ENCODE measurements at places on chromosomes 6 and 20.
A peak's percentile ranks its signal among the peaks of the same experiment; 100 is the strongest.

GRCh38 chr6:135686784-135687301 is 164.7 kb upstream of the PDE7B start:
- DNase-seq, result no peak

- DNase-seq, result no peak
Measured at GRCh38 chr6:149293244-149293643, 24.3 kb upstream of the TAB2 start.

DNA sequence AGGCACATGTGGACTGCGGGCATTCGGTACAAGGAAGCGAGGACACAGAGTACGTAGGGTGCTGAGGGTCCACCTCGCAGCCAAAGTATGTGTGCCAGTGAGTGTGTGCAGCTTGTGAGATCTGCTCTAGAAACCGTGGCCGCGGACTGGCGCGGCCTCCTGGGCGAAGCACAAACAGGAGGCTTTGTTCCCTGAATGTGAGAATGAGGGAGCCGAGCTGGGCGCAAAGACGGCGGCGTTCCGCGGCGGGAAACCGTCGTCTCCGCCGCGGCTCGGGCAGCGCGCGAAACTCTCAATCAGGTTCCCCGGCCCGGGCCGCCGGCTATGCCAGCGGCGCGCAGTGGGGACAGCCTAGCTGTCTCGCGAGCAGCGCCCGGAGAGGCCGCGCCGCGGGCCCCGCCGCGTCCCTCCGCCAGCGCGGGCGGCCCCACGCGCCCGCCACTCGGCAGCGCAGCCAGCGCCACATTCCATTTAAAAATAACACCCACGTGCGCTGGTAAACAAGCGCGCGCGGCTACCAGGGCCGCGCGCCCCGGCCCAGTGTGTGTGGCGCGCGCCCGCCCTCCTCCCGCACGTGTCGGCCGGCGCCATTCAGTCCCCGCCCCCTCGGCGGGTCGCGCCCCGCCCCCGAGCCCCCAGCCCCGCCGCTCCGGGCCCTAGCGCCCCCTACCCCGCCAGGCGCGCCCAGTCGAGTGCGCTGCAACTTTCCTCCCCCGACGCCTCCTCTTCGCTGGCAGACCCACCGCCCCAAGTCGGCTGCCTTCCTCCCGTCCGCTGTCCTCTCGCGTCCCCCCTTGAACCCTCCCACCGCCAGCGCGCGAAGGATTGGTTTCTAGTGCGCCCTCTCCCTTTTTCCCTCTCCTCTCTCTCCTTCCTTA is 3.0 kb upstream of the FOXO3 start:
- peak; percentile 89 for DNase-seq

DNA sequence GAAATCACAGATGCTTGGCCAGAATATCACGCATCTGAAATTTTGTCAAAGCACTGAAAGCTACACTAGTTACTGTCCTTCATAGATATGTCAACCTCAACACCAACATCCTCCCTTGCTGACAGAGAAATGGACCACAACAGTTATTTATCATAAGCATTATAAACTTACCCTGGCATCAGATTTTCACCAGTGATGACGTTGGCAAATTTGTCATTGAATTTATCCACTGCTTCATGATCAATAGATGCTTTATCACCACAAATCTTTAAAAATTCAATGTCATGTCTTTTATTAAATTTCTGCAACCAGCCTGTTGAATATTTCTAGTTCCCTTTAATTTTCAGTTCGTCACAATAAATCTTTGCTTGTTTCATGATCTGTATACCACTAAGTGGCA is 205.7 kb downstream of the GJA1 start:
- DNase-seq, result no peak

GRCh38 chr20:18287915-18288748 is at the start of gene ZNF133:
Gene ZNF133, plus strand, starts transcription at chr20:18288527. Its CDS starts 17,160 bp downstream, at chr20:18305687.
- peak; percentile 99 for DNase-seq

DNA sequence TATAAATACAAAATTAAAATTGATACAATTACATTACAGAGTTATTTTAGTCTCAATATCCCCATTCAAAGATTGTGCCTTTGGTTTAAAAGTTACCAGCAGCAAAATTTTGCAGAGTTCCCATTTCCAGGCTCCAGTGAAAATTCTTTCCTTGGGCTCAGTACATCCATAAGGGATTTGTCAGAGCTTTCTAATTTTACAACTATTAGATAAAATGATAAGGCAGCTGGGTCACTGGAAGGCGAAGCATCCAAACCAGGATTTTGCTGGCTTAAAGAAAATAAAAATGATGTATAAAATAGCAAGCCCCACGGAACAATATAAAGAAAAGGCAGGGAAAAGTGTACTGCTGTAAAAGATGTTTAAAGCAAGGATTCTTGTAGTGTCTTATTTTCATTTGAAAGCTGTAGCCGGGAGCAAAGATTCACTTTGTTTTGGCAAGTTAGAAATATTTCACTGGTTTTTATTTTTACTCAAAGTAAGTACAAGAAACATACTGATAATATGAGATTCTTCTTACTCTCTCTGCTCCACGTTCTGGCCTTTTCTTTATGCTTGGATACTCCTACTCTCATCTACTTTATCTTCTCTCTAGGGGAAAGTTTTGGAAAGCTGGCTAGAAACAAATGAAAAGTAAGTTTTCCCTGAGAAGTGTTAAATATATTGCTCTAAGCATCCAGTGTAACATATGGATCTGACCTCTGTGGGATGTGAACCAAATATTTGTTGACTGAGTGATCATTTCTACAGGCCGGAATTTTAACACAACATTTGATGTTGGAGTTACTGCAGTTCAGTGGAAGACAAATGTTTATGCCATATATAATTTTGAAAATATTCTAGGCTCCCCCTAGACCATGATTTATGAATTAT is 488.4 kb downstream of the PHF3 start:
- no peak for DNase-seq

- DNase-seq, result no peak
Measured at GRCh38 chr6:10847684-10848083, 9.3 kb upstream of the MAK start.
